ENCODE measurements at places on chromosomes 4 and X.

DNA sequence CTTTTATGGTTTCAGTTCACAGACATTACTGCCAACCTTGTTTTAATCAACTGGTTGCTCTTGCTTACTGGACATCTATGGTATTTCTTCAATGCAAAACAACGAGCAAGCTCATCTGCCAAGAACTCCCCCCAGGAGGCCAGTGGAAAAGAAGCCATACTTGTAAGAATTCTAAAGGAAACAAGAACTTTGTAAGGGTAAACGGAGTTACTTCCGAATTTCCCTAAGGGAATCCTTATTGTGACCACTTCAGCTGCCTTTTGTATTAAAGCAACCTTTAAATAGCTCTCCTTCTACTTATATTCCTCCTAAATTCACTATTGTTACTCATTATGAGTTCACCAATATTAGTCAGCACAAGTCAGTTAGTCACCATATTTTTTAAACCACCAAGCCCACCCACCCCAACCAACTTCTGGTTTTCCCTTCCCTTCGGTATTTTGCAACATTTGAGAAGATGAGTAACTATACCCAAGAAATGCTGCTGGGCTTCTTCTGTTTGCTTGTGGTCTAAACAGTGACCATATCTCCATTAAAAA, 602.8 kb upstream of the DIPK2B start:
- peak; percentile 37 for ATAC-seq

DNA sequence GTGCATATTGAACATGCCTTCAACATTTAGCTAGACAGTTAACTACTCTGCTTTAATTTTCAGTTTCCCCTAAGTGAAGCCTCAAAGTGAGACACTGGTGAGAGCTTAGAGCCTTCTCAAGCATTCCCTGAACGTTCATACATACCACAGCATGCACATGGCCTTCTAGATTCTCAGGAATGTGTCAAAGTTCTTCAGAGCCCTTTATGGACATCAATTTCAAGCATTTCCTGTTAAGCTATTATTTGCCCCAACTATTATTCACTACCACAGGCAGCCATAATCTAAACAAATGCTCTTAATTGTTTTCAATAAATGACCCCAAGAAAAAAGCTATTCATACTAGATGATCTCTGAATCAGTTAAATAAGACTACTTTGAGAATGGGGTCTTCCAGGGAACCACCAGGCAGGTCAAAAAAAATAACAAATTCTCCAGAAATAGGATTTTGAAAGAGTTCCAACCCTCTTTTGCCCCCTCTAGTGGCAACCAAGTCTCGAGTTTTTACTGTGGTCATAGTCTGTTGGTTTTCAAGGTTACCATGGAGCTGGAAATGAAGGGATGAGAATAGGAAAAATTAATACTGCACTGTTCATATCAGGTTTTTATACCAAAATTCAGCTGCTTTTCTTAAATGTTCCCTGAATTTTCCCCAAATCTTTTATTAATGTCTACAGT, 235.4 kb downstream of the RAB28 start:
- ATAC-seq, result no peak

DNA sequence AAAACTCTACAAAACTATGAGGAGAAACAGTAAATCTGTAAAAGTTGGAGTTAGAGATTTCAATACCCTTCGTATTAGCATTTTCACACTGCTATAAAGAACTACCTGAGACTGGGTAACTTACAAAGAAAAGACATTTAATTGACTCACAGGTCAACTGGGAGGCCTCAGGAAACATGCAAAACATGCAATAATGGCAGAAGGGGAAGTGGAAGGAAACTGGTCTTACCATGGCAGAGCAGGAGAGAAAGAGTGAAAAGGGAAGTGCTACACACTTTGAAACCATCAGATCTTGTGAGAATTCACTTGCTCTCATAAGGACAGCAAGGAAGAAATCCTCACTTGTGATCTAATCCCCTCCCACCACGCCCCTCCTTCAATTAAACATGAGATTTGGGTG, 949.9 kb downstream of the TECRL start:
- ATAC-seq, result no peak

DNA sequence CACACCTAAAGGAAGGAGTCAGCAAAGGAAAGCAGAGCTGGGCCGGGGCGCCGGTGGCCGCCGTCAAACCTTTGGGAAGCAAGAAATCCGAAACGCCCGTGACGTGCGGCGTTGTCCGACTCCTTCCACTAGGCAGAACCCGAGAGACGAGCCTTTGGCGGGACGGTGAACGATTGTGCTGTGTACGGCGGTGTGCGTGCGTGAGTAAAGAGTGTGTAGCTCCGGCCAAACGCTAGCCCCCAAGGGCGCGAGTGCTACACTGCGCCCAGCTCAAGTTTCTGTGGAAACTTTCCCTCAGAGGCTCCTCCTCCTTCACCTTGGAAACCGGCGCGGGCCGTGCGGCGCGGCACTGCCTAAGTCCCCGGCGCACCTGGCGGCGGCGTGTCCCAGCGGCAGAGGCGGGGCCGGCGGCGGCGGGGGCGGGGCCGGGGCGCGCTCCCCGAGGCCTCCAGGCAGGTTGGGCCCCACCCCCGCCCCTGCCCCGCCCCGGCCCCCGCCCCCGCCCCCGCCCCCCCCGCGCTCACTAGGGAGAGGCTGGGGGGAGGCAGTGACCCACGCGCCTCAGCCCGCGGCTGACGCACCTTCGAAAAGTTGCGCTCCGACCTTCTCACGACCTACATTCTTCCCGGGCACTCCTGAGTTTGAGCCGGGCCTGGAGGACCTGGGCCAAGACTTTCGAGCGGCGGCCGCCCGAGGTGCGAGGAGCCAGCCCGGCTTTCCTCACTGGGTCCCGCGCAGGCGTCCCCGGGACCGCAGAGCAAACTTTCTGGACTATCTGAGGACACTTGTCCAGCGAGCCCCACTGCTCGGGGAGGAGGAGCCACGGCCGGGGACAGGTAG, at the start of gene FHIP1A:
TSS of gene FHIP1A (plus strand) at position 547 of the 840 bp plus-strand sequence. CDS start 157,084 bp downstream, outside the sequence.
- peak; percentile 93 for ATAC-seq

- ATAC-seq, result peak; percentile 81
Measured at GRCh38 chr4:114349543-114350175, 248.9 kb upstream of the UGT8 start.

DNA sequence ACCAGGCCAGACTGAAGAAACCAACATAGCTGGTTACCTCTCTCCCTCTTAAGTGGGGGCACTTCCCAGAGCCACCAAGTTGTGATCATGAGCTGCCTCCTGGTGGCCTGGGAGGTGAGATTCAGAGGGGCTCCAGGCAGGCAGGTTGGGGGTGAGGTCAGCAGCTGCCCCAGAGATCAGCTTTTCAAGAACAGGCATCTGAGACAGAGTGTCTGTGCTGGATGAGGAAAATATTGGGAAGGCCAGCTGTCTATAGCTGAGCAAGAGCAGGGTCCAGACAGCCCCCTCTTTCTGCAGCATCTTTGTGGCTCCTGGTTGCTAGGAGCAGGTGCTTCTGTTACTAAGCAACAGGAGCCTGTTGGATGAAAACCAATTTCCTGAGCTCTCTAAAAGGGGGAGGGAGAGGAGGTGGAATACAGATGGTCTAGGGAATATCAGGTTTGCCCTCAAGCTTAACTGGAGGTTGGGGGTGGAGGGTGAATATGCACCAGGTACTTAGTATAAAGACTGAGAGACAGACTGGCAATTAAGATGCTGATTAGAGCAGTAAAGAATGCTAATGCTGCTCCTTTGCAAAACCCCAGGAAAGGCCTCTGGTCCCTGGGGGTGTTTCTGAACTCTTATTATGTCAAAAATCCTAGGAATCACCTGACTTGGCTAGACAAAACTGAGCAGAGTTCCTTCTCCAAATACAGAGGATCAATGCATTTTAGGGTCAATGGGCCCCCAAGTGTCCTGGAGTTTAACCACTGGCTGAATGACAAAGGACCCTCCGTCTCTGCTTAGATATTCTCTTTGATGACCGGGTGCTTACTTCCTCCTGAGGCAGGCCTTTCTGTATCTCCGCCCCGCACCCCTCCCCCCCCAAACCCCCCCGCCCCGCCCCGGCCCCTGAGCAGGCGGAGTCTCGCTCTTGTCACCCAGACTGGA, 21.4 kb downstream of the ZCCHC13 start:
- no peak for ATAC-seq

DNA sequence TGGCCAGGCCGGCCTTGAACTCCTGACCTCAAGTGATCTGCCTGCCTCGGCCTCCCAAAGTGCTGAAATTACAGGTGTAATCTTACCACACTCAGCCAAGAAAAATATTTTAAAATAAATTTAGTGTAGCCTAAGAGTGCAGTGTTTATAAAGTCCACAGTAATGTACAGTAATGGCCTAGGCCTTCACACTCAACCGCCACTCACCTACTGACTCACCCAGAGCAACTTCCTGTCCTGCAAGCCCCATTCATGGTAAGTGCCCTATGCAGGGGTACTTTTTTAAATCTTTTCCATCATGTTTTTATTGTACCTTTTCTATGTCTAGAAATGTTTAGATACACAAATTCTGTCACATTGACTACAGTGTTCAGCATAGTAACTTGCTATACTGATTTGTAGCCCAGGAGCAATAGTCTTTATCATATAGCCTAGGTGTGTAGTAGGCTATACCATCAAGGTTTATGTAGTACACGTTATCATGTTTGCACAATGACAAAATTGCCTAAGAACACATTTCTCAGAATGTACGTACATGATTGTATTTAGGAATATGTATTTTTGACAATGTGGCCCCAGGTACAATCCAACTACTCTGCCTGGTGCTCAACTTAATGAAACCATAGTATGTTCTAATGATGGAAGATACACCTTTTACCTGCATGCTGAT, 455.2 kb downstream of the PCDH7 start:
- no peak for ATAC-seq

GRCh38 chr4:111873801-111874200, 271.5 kb upstream of the FAM241A start:
- ATAC-seq, result no peak

DNA sequence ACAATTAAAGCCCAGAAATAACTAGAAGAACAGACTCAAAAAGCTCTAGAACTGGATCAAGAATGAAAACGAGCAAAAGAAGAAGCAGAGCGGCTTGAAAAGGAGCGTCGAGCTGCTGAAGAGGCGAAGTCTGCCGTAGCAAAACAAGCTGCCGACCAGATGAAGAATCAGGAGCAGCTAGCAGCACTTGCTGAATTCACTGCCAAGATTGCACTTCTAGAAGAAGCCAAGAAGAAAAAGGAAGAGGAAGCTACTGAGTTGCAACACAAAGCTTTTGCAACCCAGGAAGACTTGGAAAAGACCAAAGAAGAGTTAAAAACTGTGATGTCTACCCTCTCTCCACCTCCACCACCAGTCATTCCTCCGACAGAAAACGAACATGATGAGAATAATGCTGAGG, 56.1 kb upstream of the PPP4R3C start:
- ATAC-seq, result no peak

DNA sequence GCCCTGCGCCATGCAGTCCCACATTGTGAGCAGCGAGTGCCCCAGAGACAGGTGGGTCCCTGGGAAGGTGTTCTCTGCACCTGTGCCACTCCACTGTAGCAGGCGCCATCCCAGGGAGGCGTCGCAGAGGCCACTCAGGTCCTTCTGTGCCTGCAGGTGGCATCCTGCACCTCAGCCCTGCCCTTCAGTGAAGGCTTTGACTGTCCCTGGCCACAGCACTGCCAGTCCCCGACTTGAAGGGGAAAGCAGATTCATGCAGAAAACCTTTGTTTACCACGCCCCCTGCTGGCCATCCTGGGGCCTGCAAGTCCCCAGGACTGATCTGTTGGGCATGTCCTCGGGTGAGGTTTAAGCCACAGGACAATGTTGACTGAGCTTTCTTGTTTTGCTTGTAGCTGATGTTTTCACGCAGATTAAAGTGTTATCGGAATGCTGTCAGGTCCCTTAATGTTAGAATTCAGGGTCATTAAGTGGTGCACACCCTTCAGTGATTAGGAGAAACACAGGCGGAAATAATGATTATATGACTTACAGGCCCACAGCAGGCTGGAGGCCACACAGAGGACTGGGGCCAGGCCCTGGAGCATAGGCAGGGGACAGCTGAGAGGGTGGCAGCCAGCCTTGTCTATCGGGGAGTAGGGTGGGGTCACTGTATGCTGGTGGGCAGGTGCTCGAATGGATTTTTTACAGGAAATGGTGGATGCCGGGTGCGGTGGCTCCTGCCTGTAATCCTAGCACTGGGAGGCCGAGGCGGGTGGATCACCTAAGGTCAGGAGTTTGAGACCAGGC, 5.0 kb downstream of the TACC3 start:
- peak; percentile 45 for ATAC-seq

GRCh38 chr4:896630-897029, 35.5 kb downstream of the GAK start:
- ATAC-seq, result no peak

GRCh38 chr4:2064276-2064991, 5.3 kb downstream of the NAT8L start:
- ATAC-seq, result peak; percentile 66

DNA sequence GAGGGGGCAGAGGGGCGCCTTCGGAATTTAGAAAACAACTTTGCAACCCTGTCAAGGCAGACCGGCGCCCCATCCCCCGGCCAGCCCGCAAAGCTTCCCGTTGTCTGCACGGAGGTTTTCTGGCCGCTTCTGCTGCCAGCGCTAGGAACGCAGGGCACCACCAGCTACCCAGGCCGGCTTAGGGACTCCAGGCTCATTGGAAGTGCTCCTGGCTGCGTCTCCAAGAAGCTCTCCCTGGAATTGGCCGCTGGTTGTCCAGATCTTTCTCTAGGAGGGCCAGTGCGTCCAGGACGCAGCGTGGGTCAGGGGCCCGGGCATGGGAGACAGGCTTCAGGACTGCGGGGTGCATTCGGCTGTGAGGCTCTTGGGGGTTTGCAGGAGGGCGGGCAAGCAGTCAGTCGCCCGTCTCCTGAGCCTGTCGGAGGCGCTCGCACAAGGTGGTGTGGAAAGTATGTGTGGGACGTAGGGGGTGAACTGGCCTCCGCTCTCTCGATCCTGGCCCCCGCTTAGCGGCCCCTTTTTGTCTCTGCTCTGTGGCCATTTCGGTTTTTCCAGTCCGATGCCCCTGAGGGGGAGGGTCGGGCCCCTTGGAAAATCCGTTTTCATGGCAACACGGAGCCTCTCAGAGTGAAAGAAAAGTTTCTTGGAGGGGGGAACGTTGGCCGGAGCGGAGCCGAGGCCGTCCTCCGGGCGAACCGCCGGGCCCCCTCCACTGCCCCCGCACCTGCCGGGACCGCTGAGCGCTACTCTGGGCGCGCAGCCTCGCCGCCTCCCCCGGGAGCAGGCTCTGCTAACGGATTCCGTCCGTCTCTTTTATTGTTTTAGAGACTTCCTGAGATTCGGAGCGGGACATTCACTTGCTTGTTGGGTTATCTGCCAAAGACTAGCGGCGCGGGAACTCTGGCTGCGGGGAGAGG, 810 bp upstream of the SOX3 start:
- no peak for ATAC-seq

DNA sequence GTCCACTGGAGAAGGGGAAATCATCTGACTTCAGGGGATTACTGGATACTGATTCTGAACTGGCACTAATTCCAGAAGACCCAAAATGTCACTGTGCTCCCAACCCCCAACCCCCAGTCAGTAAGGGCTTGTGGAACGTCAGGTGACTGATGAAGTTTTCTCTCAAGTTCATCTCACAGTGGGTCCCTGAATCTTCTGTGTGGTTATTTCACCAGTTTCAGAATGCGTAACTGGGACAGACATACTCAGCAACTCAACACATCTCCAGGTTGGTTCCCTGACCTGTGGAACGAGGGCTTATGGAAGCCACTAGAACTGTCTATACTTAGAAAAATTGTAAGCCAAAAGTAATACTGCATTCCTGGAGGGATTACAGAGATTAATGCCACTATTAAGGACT, 45.3 kb downstream of the DDX60L start:
- no peak for ATAC-seq

Measured in esophagus mucosa (tissue), 1 donor.